ENCODE measurements at places on chromosomes 12 and 14.

- no peak for DNase-seq
Measured at GRCh38 chr14:81402123-81402495, 2.0 kb upstream of the STON2 start.

DNA sequence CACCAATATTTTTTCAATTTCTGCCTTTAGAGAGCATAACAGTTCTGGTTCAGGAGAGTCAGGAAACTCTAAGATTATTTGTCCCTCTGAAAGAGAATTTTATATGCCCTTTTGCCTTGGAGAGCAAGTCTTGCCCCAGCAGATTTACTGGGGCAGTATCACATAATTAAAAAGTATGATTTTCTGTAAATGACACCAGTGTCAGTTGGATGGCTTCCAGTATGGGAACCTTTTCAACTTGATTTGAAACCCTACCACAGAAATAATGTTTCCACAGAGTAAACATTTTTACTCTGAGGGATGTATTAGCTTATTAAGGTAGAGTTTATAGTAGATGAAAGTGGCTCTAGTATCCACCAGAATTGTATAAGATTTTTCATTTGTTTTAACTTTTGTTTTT is 15.4 kb downstream of the NOPCHAP1 start:
- no peak for DNase-seq

- no peak for DNase-seq
Measured at GRCh38 chr14:102323102-102323501, 3.6 kb downstream of the ZNF839 start.

DNA sequence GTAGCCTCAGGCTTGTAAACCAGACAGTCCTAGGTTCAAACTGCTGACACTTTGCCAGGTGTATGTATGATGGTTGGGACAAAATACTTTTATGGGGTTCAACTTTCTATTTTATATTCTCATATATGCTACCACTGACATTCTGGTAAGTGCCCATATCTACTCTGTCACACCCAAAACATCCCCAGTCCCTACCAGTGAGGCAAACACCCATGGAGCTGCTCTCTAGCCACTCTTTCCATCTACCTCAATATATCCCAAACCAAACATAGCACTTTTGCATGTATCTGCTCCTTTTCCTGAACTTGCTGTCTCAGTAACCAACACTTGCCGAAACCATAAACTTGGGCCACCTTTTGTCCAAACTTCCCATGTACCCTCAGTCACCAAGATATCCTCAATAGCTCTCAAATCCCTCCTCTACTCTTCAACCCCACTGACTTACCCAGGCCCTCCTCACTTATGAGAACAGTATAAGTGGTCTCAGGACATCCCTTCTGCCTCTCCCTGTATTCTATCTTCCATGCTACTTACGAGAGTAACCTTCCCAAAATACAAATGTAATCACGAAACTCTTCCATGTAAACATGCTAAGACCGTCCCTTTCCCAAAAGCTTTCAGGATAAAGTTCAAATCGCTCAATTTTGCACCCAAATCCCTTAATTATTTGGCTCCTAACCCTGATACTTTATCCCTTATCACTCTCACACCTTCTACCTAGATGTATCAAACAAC is 3.6 kb downstream of the GALC start:
- no peak for DNase-seq

DNA sequence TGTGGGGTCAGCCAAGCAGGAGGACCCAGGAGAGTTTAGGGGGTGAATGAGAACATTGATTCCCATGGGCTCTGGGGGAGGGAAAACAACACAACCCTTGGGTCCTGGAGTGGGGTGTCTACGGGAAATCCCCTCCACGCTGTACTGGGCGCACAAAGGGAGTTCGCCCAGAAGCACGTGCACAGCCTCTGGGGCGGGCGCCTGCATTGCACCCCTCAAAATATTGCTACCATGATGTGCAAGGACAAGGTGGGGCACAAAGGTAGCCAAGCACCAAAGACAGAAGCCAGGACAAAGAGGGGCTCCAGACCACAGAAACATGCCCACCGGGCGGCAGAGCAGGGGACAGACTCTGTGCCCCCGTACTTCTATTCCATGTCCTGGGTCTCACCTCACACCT is 74.9 kb upstream of the EIF5 start:
- no peak for DNase-seq

DNA sequence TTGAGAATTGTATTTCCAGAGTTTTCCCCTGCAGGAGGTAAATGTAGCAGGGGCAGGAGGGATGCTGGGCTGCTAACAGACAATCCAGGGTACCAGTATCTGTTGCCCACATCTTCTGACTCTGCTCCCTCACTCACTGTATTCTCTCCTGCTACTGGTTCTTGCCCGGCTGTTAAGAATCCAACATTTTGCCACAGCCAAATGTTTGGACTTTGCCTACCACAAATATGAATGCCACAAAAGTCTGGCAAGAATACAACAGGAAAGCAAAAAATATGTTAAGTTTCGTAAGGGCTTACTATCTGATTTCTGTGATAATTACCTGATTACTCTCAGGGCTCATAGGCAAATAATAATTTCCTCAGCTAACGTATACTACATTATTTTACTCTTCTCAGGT is 160.0 kb downstream of the BCAT1 start:
- DNase-seq: no peak

GRCh38 chr12:38905480-38906351 is at the start of gene CPNE8:
TSS of gene CPNE8 (minus strand) at chr12:38905591. CDS start at chr12:38905534, 57 bp downstream.
- DNase-seq: no peak

GRCh38 chr12:24231298-24231697 is 281.8 kb upstream of the SOX5 start:
- DNase-seq: no peak

DNA sequence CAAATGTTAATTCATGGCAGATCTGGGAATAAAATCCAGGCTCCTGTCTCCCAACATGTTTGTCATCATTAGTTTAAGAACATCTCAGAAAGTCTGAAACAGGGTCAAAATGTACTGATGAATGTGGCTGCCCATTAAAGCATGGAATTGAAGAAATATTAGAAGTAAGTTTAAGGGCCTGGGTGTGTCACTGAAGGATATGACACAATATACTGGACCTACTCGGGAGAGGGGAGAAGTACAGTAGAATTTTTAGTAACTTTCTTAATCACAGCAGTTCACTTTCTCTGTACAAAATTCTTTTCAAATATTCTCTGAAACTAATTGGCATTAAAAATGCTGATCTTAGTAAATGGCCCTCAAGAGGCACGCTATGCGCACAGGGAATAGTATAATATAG is 185.5 kb downstream of the ETV6 start:
- DNase-seq: no peak

GRCh38 chr12:11698729-11699128 is 49.3 kb downstream of the ETV6 start:
- no peak for DNase-seq

DNA sequence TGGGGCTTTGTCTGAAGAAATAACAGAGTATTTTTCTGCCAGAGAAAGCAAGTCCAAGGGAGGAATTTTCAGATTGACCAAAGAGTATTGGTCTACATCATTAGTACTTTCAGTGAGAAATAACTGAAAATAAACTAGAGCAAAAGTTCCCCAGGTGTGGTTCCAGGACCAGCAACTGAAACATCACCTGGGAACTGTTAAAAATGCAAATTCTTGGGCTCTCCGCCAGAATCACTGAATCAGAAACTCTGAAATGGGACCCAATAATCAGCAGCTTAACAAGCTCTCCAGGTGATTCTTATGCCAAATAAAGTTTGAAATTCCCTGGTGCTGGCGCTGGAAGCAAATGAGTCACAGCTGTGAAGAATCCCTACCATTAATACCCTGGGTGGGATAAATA is 52.1 kb downstream of the EIF2S3B start:
- no peak for DNase-seq

DNA sequence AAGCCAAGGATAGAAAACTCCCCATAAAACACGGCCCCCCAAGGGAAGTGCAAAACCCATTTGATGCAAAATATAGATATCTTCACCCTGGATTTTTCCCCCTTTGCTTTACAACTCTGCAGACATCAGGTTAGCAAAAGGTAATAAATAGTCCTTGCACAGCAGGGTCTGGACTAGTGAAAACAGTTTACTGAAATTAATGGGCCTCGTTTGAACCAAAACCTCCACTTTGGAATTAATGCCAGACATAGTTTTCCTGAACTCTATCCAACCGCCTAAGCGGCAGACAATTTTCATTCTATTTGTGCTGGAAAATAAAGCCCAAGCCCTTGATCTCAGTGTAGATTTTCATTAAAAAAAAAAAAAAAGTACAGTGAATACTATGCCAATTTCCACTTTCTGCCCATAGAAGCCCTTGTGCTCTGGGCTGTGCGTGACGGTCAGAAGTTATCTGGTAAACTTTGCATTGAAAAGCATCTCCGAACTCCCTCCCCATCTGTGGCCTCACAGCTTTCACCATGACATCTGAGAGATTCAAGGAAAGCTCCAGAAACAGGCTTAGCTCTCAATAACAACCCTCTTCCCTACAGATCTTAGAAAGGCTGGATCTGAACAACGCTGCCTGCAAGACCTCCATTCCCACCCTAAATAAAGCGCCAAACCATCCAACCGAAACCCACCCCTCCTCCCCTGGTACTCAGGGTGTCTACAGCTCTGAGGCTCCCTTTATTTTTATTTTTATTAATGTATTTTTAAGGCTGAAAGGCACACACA is 11.0 kb upstream of the IRF2BPL start:
- no peak for DNase-seq

GRCh38 chr12:100959481-100959880 is 164.9 kb downstream of the ANO4 start:
- DNase-seq: no peak

DNA sequence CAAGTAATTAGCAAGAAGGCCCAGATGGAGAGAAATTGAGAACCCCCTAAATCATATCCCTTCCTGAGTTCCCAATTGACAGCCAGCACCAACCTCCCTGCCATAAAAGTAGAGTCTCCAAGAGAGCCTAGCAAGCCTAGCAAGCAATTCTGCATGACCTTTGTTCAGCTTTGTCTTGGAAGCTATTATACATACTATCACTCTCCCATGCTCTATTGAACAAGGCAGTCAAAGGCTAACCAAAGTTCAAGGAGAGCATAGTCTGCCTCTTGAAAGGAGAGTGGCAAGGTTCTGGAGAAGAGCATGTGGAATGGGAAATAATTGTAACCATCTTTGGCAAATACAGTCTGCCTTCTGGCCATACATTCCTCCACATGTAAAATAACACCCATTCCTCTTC is 7.8 kb downstream of the ACOT4 start:
- DNase-seq: no peak

GRCh38 chr12:20421421-20421820 is 53.1 kb downstream of the PDE3A start:
- no peak for DNase-seq

DNA sequence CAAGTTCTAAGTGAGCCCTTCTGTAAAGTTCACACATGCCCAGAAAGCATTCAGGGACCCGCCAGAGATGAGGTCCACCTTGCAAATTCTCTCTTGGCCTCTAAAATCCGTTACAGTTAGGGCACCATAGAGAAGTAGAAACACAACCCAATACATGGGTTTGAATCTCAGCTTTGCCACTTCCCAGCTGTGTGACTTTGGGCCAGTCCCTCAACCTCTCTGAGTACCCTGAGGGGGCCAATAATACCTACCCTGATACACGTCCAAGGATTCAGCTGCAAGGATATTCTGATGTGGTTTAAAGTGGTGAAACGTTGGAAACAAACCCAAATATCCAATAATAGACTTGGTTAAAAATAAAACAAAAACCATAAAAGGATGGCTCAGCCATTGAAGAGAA is 11.7 kb downstream of the LHX5 start:
- DNase-seq: no peak

- DNase-seq: no peak
Measured at GRCh38 chr12:32146074-32146873, 39.6 kb downstream of the BICD1 start.

Measured in NCI-H187 treated with DMSO at 0.1 percent for 48 hours (cell line).